ENCODE measurements at places on chromosomes 4 and X.

DNA sequence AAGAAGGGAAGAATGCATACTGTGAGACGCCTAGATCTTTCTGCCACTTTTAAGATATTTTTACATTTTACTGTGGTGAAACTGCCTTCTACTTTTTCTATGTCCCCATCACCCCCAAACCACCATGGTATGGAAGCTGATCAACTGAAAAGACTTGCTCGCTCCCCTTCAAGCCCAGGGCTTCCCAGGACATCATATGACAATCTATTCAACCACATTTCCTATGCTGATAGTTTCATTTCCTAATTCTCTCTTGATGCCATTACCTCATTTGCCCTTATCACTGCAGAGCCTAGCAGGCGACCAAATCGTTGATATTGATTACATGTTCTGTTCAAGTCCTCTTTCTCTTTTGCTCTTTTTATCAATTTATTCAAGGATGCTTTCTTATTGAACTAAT, 40.1 kb upstream of the KLHL34 start:
- DNase-seq, result no peak

DNA sequence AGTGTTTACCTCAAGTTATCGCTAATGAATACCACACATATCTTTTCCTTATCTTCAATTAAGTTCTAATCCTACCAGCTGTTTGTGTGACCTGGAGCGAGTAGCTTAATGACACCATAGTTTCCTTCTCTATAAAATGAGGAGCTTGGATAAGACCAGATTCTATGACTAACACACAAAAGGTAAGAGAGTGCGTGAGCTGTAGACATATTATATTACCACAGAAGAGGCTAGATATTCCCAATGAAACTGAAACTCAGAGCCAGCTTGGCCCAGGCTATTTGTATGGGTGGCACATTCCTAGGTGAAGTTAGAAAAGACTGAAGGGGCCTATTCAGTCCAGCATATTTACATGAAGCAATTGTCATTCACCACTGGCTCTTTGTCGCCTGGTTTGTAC, 30.2 kb downstream of the ASB5 start:
- DNase-seq, result no peak

GRCh38 chr4:111398906-111399330, 746.3 kb upstream of the FAM241A start:
- DNase-seq, result no peak

DNA sequence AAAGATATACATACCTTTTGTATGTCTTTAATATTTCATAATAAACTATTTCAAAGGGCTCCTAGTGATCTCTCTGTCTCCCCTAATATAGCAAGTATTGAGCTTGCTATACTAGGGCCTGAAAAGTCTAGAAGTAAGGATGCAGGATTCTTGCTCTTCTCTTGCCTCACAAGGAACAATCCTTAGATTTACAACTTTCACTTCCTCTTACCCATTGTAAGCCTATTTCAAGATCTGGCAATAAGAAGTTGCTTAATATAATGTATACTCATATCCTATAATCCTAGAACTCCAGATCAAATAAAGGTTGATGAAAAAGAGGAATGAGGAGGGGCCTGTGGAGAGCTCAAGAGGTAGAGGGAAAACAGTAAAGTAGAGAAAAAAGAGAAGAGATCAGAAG, 40.8 kb upstream of the CHRDL1 start:
- DNase-seq, result no peak

DNA sequence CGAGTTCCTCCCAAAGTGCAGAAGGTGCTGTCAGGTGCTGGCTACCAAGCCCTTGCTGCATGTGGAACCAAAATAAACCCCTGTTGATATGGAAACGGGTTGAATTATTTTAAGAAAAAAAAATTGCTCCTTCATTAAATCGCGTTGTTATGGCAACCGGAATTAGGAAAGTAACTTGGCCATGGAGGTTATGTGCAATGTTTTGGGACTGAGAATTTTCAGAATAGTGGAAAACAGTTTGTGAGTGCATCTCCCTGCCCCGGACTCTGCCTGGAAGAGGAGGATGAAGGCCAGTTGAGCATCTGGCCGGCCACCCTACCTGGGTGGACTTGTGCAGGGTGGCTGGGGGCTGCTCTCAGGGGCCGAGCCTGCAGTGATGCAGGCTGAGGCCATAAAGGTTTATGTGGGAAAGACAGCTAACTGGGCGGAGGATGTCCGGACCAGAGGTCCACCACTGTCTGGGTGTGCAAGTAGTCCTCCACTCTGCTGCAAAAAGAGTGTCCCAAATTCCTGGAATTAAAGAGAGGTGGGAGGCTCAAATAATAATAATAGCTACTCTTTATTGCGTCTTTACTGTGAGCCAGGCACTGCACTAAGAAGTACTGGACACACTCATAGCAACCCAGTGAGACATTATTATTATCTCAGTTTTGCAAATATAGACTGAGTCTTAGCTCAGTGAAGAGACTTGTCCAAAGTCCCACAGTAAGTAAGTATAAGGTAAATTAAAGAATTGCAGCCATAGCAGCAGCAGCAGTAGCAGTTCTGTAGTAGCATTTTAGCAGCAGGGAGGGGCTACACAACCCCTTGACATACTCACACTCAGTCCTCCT, 20.6 kb downstream of the RTL5 start:
- no peak for DNase-seq

- DNase-seq, result no peak
Observed at GRCh38 chrX:153590961-153591956, 7.7 kb downstream of the CCNQ start.

DNA sequence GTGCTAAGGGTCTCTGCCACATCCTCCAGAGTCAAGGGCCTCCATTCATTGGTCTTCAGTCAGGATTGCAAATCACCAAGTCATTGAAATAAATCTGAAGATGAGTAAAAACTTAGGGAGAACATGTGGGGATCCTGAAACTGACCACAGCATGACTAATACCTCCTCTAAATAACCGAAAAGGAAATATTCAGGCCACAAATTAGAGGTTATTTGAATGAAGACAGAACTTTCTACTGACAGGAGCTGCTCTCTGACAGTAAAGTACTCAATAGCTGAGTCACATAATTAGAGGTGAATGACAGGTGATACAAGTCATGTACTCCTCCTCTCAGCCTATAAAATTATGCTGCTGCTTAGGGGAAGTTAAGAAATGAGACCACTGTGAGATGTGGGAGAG, 240.2 kb upstream of the F9 start:
- no peak for DNase-seq

GRCh38 chrX:38225093-38225492, 4.4 kb upstream of the SRPX start:
- DNase-seq, result no peak

GRCh38 chrX:43405191-43405590, 250.9 kb upstream of the MAOA start:
- DNase-seq, result no peak

DNA sequence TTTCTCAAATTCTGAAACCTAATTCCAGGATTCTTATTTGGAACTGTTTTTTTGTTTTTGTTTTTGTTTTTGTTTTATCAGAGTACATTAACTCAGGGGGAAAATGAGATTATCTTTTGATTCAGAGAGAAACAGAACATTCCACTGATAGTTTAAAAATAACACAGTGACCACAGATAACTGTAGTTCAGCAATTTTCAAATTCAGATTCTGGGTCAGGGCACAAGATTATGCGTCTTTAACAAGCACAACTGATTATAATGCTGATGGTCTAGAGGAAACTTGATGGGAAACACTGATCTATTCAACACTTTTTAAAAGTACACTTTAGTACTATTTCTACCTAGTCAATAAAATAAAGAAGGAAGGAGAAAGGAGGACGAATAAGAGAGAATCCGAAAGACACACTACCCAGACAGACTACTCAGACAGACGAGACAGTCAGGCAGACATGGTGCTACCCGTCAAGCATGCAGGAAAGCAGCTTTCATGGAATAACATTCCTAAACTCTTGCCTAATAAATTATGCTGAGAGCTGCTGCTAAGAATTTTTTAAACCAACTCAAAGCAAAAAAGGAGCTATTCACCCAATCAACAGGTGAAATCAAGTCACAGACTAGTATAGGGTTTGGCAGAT, 59.0 kb downstream of the APBB2 start:
- DNase-seq, result no peak

DNA sequence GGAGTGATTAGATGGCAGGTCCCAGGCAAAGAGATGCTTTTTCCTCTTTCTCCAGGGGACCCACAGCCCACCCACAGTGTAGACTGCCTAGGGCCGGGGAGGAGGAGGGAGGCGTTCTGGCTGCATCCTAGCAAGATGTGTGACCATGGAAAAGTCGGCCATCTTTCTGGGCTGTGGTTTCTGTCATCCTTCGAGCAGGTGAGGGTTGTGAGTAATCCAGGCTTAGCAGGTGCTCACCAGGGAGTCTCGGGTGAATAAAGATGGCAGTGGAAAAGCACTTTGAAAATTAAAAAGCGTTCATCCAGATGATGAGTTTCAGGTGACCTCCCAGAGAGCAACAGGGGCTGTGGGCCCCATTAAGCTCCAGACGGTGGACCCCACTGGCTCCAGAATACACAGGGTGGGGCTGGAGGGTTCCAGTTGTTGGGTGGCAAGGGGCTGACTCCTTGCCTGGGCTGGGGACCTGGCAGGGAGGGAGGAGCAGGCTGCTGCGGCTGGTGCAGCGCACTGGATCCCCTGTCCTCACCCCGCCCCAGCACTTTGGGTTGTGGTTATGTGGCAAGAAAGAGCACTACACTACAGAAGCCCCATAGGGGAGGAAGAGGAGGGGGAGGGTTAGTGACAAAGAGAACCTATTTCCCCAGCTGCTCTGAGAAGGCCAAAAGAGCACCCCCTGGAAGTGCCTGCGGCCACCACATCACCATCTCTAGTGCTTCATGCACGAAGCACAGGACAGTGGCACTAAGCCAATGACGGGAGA, 23.7 kb downstream of the ELF4 start:
- peak; percentile 79 for DNase-seq

GRCh38 chrX:154004315-154004714, 15.4 kb downstream of the IRAK1 start:
- DNase-seq, result no peak

All from thymus (tissue), 14 donors.